ENCODE measurements at places on chromosomes 2 and 18.
A peak's percentile ranks its signal among the peaks of the same experiment; 100 is the strongest.

GRCh38 chr18:28045880-28046279 lies 131.1 kb downstream of the CDH2 start:
- DNase-seq: peak; percentile 42

- DNase-seq: peak; percentile 27
These were observed 19.4 kb upstream of the RMND5A start for GRCh38 chr2:86700690-86701089.

DNA sequence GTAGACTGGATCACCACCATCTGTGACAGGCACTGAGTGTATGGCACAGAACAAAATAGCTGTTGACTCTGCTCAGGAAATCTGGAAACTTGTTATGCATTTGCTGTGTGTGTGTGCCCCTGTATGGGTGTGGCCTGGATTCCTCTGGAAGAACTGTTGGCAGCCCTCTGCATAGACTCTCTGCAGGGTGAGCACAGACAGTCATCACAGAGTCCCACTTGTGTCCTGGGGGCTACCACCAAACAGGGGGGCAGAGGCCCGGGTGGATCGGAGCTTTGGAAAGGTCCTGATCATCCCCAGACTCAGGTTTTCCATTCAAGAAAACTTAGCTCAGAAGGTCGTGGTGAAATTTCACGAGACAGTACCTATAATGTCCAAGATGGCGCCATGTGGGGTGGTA lies 258.6 kb downstream of the SOX11 start:
- no peak for DNase-seq

DNA sequence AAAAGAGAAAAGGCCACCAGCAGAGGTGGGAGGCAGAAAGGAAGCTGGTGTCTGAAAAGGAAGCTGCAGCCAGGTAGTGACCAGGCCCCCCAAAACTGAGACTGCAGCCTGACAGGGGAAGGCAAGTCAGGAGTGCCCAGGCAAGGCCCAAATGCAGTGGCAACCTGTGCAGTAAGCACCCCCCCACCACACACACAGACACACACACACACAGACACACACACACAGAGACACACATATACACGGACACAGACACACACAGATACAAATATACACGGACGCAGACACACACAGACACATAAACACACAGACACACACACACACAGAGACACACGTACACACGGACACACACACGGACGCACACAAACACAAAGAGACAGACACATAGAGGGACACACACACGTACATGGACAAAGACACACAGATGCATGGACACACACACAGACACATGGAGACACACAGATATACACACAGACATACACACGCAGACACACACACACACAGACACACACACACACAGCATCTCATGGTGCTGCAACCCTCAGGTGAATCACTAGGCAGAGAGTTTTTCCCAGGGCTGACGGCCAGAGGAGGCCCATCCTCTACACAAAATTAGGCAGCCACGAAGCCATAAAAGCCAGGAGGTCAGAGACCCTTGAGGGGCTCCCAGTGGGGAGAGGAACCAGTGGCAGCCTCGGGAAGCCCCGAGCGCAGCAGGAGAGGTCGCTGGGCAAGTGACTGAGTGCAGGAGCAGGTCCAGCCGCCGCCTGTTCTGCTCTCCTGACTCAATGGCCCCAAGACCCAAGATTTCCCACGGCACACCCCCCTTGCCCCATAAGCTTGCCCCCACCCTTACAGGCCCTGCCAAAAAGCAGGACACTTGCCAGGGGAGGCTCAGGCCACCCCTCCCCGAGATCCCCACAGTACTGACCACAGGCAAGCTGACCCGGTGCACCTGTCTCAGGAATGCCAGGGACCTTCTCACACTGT lies 6.3 kb downstream of the SDC1 start:
- no peak for DNase-seq

- no peak for DNase-seq
These were observed 26.5 kb upstream of the HNMT start for GRCh38 chr2:137937778-137938177.

GRCh38 chr2:158723921-158724802 lies 71.0 kb upstream of the DAPL1 start:
- DNase-seq: no peak

DNA sequence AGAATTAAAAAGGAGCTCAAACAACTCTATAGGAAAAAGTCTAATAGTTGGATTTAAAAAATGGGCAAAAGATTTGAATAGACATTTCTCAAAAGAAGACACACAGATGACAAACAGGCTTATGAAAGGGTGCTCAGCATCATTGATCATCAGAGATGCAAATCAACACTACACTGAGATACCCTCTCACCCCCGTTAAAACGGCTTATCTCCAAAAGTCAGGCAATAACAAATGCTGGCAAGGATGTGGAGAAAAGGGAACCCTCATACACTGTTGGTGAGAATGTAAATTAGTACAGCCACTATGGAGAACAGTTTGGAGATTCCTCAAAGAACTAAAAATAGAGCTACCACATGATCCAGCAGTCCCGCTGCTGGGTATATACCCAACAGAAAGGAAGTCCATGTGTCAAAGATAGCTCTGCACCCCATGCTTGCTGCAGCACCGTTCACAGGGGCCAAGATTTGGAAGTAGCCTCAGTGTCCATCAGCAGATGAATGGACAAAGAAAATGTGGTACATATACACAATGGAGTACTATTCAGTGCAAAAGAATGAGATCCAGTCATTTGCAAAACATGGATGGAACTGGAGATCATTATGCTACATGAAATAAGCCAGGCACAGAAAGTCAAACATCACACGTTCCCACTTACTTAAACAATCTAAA lies 46.7 kb upstream of the B3GNT7 start:
- no peak for DNase-seq

DNA sequence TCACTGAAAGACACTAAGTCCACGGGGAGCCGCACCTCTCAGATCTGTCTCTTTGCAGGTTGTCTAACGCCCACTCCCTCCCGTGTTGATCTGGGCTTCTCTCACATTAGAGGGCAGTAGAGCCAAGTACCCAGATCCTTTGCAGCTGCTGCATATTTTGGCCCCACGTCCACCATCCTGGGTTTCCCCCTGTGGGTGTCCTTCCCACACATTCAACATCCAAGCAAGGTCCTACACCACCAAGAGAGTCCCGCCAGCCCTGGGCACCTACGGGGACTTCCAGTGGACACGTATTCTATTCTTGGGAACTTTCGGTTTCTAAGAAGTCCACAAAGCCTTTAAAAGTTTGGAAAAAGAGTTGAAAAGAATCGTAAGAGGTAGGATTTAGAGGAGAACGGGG lies 116.6 kb downstream of the ATL2 start:
- no peak for DNase-seq

GRCh38 chr2:180524499-180524898 lies 455.9 kb upstream of the UBE2E3 start:
- peak; percentile 25 for DNase-seq

- DNase-seq: no peak
These were observed 2.8 kb downstream of the CTDSP1 start for GRCh38 chr2:218402491-218402901.

GRCh38 chr18:43022874-43023273 lies 92.6 kb downstream of the RIT2 start:
- DNase-seq: no peak

GRCh38 chr2:189327879-189328847 lies 113.1 kb upstream of the WDR75 start:
- no peak for DNase-seq

GRCh38 chr18:10033016-10033399 lies 119.2 kb downstream of the VAPA start:
- DNase-seq: no peak

GRCh38 chr2:233063976-233064411 lies 3.9 kb downstream of the INPP5D start:
- no peak for DNase-seq

- DNase-seq: no peak
These were observed 74.2 kb downstream of the CD8B2 start for GRCh38 chr2:106561356-106561755.

DNA sequence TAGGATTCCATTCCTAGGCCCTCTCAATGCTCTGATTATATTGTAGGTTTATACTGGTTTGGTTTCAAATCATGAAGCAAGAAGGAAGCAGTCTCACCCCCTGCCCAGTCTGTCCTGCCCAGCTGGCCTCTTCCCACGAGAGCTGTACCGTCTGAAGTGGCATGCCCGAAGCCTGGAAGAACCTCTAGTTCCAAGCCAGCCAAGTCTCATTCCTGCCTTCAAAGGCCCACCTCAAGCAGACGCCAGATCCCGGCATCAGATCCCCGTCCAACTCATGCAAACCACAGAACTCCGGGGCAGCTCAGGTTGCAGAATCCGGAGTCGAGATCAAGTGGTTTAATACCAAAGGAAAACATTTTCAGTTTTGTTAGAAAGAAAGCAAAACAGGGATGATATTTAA lies 234.4 kb downstream of the LPIN1 start:
- DNase-seq: peak; percentile 83

- peak; percentile 90 for DNase-seq
These were observed 1.2 kb upstream of the AFTPH start for GRCh38 chr2:64522843-64523428.

DNA sequence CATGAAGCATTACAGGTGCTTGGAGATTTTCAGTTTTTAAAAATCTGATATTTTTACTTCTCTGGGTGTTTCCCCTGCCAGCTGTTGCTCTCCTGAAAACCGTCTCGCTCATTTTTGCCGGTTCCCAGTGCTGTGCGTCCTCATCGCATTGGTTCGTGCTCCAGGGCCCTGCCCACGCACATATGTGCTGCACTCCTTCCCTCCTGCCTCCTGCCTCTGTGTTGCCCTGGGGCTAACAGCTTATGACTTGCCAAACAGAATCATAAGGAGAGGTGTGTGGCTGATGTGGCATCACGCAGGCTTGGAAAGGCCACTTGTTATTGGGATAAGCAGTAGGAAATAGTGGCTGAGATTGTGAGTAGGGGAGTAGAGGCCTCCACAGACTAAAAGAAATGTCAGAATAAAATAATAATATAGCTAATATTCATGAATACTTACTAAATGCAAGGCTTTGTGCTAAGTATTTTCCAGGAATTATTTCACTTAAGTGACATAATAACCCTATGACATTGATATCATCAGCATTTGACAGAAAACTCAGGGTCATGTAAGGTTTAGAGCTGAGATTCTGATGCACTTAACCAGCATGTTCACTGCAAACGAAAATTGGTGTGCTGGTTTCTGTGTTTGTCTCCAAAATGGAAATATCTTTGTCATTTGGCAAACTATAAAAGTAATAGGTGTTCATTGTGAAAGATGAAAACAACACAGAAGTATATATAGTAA lies 53.5 kb downstream of the SLC4A1AP start:
- no peak for DNase-seq

- no peak for DNase-seq
These were observed 7.0 kb upstream of the SP9 start for GRCh38 chr2:174327841-174328113.

DNA sequence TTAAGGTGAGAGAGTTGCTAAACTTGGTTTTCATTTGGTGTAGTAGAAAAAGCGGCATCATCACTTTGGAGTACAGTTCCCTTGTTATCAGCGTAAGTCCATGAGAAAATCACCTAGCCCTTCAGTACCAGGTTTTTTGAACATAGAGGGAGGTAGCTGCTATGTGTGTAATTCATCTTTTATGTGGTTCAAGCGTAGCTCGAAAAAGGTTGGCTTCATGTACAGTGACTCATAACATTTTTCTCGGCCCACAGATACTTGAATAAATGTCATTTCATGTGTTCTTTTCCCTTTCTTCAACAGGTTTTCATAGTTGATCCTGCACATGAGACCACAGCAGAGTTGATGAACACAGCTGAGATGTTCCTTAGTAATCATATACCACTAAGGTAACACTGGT lies 43.6 kb downstream of the UGGT1 start:
- peak; percentile 43 for DNase-seq

GRCh38 chr2:196535742-196536141 lies 103.8 kb upstream of the CCDC150 start:
- no peak for DNase-seq

GRCh38 chr2:43251171-43251731 lies 24.8 kb upstream of the ZFP36L2 start:
- DNase-seq: peak; percentile 74
